ENCODE measurements at places on chromosomes 7 and 10.

DNA sequence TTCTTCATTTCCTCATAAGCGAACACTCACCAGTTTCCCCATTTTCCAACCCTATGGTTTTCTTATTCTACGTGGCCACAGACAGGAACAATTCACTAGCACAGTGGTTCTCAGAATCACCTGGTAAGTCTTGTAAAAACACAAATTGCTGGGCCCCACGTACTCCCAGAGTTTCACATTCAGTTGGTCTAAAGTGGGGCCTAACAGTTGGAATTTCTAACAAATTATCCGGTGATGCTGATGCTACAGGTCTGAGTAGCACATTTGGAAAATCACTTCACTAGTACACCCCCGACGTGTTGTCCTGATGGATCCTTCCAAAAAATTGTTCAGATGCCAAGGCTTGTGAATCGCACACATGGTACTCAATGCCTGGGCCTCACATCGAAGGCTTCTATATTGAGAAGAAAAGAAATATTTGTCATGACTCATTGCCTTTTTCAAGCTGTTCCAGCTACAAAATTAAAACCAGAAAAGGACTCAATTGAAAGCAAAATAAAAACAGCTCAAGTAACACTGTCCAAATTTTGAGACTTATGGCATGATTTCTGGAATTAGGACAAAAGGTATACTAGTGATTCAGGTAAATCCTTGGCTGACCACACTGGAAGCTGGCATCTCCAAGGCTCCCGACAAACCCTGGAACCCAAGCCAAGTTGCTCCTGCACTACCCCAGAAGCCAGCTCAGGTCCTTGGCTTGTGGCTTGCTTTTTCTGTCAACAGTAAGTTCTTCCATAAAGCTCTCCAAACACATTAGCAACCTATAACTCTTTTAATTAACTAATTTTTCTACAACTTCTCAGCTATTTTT is 12.9 kb upstream of the VIM start:
- DNase-seq, result no peak

DNA sequence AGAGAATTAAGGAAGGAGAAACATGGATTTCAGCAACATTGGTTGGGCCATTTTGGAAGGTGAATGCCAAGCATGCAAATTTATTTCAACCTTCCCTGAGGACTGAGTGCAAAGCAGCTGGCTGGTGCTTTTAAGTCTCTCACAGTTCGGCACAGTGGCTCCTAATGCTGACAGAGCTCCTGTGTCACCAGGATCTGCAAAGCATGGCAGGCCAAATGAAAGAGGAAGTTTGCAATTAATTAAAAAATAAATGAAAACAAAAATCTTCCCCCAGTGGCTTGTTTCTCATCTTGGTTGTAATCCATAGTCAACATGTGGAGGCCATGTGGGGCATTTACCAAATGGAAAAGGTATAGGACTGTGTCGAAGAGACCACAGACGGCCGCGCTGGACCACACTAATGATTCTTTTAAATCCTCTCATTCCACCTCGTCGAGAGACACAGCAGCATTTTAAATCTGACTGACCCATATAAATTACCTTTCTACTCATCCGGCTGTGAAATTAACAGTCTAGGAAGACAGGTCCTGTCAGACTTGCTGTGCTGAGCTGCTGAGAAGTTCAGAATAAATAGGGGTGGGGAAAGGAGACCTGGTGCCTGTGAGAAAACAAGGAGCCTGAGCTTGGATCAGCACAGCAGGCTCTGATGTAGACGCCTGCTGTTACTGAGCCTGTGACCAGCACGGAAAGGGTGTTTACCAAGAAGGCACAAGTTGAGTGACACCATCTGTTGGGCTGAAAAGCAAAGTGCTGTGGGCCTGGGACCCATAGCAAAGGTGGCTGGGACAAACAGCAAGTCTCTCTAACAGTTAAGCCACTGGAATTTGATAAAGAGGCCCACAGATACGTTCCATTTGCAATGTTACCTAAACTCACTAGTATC is 136.0 kb upstream of the COL1A2 start:
- DNase-seq, result no peak

DNA sequence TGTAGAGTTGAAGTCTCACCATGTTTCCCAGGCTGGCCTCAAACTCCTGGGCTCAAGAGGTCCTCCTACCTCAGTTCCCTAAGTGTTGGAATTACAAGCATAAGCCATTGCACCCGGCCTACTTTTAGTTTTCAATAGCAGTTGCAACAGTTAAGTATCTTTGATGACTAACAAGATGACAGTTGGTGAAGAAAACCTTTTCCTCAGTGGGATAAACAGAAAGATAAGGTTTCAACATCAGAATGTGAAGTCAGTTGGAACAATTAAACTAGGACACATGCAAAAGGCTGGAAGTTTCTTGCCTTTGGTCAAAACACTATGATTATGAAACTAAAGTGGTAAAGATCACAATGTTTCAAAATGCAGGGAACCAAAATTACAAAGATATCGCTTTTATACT is 169.2 kb downstream of the ZNF438 start:
- no peak for DNase-seq

GRCh38 chr7:156823435-156823834 is 69.5 kb downstream of the LMBR1 start:
- no peak for DNase-seq

GRCh38 chr7:33392148-33392547 is 262.8 kb downstream of the BBS9 start:
- no peak for DNase-seq

- no peak for DNase-seq
Measured at GRCh38 chr7:83065714-83066113, 97.0 kb downstream of the PCLO start.

DNA sequence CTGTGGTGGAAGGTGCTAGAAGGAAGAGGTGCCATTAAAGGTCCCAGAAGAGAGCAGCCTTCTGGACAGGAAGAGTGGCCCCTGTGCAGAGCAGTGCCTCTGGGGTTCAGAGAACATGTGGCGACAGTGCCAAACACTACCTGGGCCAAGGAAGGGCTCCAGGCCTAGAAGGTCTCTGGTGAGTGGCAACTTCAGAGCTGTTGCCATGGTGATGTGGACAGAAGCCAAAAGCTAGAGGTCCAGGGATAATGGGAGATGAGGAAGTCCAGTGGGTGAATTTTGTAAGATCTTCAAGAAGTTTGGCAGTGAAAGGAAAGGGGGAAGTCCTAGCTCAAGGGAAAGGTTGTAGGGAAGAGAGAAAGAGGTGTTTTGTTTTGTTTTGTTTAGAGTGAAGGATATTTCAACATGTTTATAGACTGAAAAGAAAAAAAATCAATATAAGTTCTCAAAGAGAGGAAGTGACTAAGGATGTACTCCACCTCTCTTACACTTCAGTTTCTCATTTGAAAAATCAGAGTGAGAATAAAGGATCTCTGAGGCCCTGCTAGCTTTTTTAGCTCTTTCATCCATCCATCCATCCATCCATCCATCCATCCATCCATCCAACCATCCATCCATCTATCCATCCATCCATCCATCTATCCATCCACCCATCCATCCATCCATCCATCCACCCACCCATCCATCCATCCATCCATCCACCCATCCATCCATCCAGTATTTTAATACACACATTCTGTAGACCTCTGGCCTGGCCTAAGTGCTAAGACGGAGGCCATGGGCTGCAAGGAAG is 77.1 kb upstream of the DUSP5 start:
- no peak for DNase-seq

DNA sequence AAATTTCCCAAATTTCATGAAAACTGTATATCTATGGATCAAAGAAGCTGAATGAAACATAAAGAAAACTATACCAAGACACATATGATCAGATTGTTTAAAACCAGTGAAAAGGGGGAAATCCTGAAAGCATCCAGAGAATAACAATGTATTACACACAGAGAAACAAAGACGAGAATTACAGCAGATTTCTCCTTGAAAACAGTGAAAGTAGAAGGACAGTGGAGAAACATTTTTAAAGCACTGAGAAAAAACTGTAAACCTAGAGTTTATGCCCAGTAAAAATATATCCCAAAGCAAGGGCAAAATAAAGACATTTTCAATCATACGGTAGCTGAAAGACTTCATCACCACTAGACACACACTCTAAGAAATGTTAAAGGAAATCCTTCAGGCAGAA is 121.0 kb downstream of the DPY19L1 start:
- no peak for DNase-seq

DNA sequence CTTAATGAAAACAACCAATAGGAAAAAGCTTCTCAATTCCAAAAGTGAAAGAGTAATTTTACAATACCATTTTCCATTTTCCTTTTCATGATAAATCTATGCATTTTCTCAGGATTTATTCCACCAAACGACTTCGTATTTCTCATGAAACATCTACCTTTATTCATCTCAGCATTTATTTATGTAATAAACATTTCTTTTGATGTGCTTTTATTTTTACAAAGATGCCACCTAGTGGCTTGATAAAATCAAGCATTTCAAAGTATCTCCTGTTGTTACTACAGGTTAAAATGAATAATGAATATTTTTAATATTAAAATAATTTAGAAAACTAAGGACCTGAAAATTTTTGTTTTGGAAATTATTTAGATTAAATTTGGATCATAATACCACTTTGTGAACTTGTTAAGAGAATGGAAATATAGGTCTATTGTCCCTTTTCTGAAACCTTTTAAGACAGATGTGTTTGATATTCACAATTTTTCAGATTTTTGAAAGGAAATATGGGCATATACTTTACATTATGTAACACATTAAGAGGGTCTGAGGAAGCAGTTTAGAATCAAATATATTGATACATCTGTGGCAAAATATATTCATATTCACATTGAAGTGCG is 2.7 kb upstream of the IQUB start:
- no peak for DNase-seq

- DNase-seq, result no peak
Measured at GRCh38 chr10:88233870-88234269, 349.2 kb downstream of the RNLS start.

- no peak for DNase-seq
Measured at GRCh38 chr7:3068530-3068929, 24.9 kb upstream of the CARD11 start.

- no peak for DNase-seq
Measured at GRCh38 chr10:112875476-112876267, 74.4 kb upstream of the TCF7L2 start.
